ENCODE measurements at places on chromosomes 11 and 22.

DNA sequence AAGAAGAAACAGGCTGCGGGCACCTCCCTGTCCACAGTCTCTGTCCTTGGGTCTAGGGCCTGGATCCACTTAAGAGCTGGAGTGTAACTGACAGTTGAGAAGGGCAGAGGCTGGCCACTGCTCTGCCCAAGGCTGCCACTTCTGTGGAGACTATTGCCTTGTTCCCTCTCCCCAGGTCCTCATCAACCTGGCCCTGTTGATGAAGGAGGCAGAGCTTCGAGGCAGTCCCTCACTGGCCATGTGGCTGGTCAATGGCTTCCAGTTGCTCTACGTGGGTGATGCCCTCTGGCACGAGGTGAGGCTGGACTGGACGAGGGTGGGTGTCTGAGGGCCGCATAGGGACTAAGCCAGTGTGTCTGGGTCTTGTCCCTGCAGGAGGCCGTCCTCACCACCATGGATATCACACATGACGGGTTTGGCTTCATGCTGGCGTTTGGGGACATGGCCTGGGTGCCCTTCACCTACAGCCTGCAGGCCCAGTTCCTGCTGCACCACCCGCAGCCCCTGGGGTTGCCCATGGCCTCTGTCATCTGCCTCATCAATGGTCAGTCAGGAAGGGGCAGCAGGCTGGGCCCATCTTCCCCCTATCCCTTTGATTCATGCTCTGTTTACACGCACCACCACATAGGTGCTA lies 2.8 kb downstream of the ZNHIT2 start:
- no peak for DNase-seq

DNA sequence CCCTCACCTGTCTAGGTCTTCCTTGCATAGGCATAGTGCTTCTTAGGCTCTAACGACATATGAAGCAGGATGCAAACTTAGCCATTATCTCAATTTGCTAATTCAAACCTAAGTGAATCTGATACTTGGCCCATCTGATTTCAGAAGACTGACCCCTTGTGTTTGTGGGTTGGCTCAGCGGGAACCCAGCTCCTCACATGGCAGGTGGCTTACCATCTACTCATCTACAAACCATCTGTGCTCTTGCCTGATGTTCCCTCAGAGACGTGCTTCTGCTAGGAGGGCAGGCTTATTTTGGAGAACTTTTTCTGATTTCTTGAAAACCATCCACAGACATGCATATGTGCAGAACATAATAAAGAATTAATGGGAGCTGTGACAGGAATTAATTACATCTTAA lies 15.2 kb downstream of the ELMOD1 start:
- no peak for DNase-seq

DNA sequence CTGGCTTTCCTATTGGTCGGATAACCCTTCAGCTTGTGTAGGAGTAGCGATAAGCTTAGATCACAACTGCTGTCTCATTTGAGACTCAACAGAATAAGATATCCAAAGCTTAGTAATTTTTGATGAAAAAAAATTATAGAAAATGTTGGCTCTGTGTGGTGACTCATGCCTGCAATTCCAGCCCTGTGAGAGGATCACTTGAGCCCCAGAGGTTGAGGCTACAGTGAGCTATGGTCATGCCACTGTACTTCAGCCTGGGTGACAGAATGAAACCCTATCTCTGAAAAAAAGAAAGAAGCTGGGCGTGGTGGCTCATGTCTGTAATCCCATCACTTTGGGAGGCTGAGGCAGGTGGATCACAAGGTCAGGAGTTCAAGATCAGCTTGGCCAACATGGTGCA lies 55.6 kb upstream of the RRM1 start:
- no peak for DNase-seq

- DNase-seq, result no peak
These were observed 14.1 kb upstream of the APLP2 start for GRCh38 chr11:130055617-130056016.

DNA sequence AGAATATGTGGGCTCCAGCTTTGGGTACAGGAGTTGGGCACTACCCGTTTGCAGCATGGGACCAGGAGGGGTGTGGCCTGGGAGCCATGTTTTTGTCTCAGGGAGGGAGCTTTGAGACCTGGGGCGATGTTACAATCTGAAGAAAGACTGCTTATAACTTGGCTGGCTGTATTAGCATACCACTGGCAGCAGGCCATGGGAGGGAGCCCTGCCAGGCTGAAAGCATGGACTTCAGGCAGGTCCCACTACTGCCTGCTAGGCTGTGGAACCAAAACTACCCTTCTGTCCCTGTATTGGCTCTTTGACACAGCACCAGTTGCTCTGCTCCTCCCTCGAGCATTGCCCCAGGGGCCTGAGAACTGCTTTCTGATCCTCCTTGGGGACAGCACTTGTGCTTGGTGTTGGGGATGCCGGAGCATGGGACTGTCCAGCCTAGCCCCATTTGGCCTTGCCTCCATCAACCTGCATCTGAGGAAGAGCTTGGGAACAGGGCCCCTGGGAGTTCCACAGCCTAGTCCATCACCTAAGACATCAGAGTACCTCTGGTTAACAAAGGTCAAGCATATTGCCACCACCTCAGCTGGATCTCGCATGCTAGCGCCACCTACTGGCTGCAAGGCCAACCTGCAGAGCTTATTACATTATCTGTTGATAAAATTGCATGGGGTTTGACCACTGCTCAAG lies 217.4 kb downstream of the SBF2 start:
- peak; percentile 4 for DNase-seq

- DNase-seq, result no peak
These were observed 5.4 kb downstream of the MUC5B start for GRCh38 chr11:1228101-1228821.

DNA sequence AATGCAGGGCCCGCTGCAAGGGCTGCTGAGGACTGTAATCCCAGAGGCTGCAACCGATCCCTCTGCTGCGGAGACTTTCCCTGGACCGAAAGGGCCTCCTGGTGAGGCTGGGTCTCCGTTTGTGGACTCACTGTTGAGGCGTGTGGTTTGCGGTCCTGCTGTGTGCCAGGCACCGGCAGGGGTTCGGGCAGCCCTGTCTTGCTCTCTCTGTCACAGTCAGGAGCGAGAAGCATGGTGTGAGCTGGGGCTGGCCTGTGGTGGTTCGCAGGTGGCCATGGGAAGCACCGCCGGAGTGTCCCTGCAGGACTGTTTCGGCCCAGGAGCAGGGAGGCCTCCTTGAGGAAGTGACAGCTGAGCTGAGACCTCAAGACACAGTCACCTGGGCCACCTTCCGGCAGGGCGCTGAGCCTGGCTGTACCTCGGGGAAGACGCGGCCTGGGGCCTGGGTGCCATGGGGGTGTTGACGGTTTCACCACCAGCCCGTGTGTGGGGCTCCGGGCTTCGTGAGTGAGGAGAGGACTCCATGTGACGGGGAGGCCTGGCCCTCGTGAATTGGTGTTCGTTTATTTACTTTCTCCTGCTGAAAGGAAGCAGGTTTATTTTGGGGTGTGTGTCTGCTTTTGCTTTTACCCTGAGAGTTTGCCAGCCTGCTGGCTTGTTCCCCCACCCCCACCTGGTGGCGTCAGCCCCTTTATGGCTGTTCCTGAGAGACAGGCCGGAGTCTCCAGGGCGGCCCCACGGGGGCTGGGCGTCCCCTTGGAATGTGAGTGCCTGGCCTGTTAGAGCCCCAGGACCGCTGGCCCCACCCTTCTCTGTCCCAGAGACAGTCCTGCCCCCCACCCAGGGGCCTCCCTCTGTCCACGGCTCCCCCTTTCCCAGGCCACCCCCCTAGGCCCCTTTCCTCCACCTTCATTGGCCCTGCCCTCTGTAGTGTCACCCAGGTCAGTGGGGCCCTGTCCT lies 122.5 kb downstream of the KCNQ1OT1 start:
- DNase-seq, result no peak

GRCh38 chr22:40578171-40578570 lies 58.3 kb downstream of the MRTFA start:
- DNase-seq, result no peak

GRCh38 chr22:25053153-25053805 lies 100.8 kb downstream of the KIAA1671 start:
- DNase-seq, result no peak

- no peak for DNase-seq
These were observed 159.6 kb upstream of the CADM1 start for GRCh38 chr11:115663790-115664189.

GRCh38 chr11:58024601-58025091 lies 965 bp downstream of the OR9Q1 start:
- DNase-seq, result no peak

GRCh38 chr11:1573903-1574237 lies 1.8 kb upstream of the DUSP8 start:
- DNase-seq, result no peak

- no peak for DNase-seq
These were observed 733 bp downstream of the MEI1 start for GRCh38 chr22:41700108-41700364.

DNA sequence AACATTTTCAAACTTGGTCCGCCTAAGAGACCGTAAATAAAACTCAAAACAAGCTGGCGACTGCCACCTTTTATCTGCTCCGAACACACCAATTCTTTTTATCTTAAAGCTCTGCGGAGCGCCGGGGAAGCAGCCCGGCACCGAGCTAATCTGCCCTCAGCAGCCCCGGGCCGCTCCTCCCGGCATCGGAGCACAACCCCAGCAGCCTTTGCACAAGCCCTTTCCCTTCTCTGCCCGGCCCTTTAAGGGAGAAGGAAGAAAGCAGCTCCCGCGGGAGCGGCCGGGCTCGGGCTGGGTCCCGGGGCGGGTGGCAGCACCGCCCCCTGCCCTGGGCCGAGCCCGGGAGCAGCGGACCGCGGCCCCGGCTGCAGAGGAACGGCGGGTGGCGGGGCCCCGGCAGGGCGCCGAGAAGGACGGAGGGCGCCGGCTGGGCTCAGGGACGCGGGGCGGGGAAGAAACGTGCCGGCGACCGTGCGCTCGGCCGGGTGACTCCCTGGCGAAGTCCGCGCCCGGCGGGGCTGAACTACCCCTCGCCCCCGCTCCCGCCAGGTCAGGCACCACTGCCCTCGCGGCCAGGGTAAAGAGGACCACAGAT lies 133.6 kb upstream of the C11orf58 start:
- no peak for DNase-seq

GRCh38 chr22:44098021-44098739 lies 74.1 kb downstream of the PARVB start:
- no peak for DNase-seq

GRCh38 chr22:50148991-50149721 lies 21.4 kb upstream of the PANX2 start:
- DNase-seq, result peak; percentile 32

DNA sequence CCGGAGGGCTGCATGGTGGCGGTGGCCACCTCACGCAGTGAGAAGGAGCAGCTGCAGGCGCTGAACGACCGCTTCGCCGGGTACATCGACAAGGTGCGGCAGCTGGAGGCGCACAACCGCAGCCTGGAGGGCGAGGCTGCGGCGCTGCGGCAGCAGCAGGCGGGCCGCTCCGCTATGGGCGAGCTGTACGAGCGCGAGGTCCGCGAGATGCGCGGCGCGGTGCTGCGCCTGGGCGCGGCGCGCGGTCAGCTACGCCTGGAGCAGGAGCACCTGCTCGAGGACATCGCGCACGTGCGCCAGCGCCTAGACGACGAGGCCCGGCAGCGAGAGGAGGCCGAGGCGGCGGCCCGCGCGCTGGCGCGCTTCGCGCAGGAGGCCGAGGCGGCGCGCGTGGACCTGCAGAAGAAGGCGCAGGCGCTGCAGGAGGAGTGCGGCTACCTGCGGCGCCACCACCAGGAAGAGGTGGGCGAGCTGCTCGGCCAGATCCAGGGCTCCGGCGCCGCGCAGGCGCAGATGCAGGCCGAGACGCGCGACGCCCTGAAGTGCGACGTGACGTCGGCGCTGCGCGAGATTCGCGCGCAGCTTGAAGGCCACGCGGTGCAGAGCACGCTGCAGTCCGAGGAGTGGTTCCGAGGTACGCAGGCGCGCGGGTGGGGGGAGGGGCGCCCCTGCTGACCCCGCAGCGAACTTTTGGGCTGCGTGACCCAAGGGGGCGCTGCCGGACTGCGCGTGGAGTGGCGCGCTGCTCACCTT lies 670 bp downstream of the NEFH start:
- no peak for DNase-seq

DNA sequence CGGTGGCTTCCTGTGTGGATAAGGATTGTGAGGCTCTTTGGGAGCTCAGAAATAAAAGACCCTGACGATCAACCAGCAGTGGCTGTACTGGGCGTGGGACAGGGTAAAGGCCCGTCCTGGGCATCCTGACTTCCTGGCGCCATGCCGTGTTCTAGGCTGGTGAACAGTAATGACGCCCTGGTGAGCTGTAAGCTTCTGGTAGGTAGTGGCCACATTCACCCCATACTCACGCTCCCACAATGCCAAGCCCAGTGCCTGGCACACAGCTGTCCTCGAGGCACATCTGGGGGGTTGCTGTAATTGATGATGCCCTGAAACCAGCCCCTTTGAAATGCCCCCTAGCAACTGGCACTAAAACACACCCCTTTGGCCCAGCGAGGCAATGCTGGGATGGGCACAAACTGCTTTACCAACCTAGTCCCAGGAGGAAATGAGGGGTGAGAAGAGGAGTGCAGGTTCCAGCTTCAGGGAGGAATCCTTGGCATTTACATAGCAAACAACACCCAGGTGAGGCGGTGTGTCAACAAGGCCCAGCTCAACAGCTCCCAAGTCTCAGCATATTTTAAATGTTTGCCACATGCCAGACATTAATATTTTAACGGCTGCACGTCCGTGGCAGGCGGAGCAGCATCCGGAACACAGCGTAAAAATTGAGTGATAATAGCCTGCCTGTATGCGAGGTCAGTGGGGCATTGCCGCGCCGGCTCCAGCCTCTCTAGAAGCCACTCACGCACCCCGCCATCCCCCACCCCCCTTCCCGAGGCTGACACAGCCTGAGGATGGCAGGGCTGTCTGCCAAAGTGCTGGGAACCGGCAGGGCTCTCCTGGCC lies 79.3 kb downstream of the DSCAML1 start:
- DNase-seq, result no peak

DNA sequence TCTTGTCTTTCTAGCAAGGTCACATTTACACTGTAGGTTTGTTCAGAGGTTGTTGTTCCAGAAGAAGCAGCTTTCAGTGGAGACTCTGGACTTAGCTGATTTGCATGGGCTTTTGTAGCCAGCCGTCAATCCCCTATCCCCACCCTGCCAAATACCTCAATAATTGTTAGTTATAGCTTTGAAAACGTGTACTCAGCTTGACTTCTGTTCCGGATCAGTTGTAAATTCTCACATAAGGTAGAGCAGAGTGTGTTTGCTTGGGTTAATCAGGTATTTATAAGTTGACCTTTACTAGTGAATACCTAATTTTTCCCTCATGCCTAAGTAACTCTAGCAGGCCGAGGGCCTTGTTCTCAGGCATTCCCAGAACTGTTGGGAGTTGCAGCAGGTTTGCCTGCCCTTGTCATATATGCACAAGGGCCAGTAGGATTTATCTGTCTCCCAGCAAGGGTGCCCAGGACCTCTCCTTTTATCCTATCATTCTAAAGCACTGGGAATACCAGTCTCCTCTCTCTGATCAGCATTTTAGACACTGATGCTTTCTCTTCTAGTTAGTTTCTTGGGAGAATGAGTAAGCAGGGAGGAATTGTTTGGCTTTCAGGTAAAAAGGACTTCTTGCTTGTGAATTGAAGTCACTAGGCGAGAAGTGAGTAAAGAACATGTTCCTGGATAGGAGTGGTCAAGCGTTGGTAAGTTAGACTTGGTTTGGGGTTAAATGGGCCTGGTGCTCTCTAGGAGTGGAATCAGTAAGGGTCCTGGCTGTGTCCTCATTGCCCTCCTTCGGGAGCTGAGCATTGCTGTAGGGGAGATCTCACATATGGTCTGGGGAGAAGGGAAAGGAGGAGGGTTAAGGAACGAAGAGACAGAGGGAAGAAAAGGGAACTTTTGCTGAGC lies 22.1 kb downstream of the STIM1 start:
- DNase-seq, result no peak

GRCh38 chr11:62856333-62856895 lies 17.0 kb upstream of the WDR74 start:
- DNase-seq, result no peak
